ENCODE measurements at places on chromosomes 4 and X.

DNA sequence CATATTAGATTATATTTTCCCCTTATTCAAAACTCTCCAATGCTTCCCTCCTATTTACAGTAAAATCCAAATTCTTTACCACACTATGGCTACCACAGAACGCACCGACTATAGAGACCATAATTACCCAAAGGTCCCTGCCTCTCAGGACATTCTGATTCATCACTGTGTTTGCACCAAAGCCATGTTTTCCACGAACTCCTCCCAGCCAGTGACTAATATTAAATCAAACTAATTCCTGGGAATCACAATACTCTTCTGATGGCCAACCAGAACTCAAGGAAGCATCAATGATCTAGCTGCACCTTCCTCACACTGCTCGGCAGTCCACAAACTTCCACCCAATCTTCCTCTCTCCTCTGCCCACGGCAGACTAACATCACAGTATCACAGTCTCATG, 24.2 kb upstream of the EDNRA start:
- DNase-seq, result no peak

- DNase-seq, result no peak
Observed at GRCh38 chr4:85152480-85152879, 186.0 kb upstream of the WDFY3 start.

DNA sequence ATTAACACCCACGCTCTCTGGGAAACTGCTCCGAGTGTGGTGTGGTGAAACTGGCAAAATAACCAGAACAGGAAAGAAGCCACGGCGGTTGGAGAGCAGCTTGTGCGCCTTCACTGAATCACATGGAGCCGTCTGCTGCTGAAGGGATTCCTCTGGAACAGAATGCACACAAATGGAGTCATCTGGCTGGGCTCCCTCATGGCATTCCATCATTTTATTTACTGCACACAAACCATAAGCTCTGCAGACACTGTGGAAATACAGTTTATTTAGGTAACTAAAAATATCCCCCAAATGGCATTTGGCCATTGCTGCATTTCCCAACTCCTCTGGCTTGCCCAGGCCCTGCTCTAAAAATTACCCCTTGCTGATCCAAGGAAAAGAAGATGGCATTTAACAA, 187.0 kb upstream of the S100G start:
- peak; percentile 62 for DNase-seq

GRCh38 chr4:168537571-168537970, 40.7 kb downstream of the PALLD start:
- DNase-seq, result no peak

GRCh38 chr4:26420438-26420837, 69.8 kb downstream of the CCKAR start:
- DNase-seq, result no peak

DNA sequence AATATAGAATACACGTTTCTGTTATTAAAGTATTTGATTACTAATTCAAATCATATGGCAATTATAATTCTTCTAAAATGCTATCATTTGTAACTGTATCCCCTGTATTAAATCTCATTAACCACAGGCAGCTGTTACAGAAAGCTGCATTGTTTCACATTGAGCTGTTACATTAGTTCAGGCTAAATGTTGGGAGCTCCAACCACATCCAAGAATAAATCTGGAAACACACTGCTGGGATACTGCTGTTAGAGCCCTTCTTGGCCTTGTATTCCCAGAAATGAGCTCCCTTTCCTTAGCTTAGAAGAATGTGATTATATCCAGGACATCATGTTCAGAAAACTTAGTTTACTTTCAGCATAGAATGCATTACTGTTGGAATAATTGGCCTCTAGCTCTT, 48.2 kb downstream of the GUCY1B1 start:
- no peak for DNase-seq

DNA sequence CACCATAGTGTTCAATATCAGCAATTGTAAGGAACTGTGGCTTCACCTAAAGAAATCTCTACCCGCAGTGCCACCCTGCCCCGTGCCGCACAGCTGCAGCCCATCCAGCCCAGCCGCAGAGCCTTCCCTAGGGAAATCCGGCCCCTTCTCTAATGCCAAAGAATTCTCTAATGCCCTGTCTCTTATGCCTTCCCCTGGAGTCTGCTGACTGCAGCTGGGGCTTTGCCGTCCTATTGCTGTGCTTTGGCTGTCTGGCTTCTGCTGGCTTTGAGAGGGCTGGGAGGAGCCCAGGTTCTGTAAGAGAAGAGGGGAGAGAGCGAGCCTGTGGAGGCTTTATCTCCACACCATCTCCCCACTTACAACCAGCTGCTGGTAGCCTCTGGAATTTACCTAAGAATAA, 85.9 kb upstream of the HELT start:
- no peak for DNase-seq

GRCh38 chrX:136065044-136065671, 79.9 kb downstream of the SLC9A6 start:
- DNase-seq, result peak; percentile 28

DNA sequence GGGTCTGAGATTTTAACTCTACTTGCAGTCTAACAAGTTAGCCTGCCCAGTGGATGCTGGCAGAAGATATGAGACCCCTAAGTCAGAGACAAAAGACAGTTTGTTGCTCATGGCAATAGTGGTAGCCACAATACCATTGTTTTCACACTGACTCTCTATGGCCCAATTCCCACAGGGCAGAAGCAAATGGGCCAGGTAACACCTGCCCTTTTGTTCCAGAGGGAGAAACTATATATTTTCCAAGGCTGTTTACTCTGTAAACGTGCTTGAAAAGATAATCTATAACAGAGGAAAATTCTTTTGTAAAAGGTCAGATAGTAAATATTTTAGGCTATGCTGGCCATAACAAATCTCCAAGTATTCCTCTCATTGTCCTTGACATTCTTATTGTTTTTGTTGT, 57.2 kb upstream of the NPNT start:
- no peak for DNase-seq

DNA sequence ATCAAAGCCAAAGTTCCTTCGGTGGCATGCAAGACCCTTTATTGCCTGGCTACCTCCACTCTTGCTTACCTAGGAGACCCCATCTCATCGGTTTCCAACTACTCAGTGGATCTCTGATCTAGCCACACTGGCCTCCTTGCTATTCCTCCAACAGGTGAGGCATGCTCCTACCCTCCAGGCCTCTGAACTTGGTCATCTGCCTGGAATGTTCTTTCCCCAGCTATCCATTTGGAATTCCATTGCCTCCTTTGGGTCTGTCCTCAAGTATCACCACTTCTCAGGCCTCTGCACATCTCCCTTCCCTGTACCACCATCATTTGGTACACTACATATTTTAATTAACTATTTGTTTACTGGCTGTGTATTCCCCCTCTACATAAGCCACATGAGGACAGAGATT, 11.2 kb downstream of the LGI2 start:
- DNase-seq, result no peak

GRCh38 chrX:42783451-42783850, 5.5 kb upstream of the PPP1R2C start:
- DNase-seq, result no peak

GRCh38 chr4:14910411-14910810, 91.9 kb upstream of the CPEB2 start:
- DNase-seq, result no peak

GRCh38 chrX:140149761-140150160, 184.4 kb upstream of the CXorf66 start:
- no peak for DNase-seq

DNA sequence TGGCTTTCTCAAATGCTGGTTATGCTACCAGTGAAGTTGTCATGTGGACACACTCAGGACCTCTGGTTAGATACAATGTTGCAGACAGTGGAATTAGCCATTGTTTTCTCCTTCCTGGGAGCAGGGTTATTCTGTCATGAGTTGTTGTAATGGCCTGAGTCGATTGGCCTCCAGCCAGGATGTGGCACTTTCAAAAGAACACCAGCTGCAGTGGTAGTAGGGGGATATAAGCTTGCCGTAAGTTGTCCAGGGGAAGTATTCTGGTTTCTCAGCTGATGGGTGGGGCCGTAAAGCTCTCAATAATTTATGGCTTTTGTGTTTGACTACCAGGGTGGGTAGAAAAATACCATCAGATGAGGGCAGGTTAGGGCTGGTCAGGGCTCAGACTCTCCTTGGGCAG, 697.5 kb upstream of the GNPDA2 start:
- DNase-seq, result no peak

- no peak for DNase-seq
Observed at GRCh38 chr4:78299565-78299972, 242.4 kb downstream of the FRAS1 start.

GRCh38 chrX:13827298-13828090, 10.6 kb upstream of the GPM6B start:
- no peak for DNase-seq

GRCh38 chr4:53234111-53234510, 131.8 kb downstream of the SCFD2 start:
- DNase-seq, result no peak

DNA sequence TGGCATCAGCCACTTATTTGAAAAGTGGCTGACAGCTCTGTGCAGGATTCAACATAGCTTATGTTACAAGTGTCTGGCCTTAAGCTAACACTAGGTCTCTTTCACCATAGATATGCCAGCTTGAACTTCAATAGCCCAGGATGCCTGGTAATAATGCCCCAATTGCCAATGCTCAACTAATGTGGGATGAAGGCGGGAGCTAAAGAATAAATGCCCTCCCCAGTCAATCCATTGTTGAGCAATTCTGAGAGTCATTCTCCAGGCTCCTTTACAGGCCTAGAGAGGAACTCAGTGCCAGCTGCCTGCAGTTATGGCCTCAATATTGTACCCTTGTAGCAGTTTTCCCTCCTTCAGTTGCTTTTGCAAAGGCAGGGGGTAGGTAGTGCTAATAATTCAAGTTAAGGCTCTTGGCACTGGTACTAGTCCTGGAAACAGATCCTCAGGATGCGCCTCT, 460.2 kb downstream of the GABRG1 start:
- no peak for DNase-seq

DNA sequence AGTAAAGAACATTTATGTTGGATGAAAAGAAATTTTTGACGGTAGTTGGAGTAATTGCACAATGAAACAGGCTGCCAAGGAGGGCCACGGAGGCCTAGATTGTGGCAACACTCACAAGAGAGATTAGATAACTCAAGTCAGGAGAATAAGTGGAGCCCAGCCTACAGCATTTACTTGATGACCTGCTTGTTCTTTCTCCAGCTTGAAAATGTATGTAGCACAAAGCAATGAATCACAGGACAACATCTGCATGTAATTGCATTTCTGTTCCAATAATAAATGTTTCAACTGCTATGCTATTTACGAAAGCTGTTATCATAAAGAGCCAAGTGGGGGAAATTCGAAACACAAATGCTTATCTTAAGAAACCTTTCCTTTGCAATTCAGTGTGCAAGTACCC, 221.2 kb upstream of the MID1 start:
- no peak for DNase-seq

DNA sequence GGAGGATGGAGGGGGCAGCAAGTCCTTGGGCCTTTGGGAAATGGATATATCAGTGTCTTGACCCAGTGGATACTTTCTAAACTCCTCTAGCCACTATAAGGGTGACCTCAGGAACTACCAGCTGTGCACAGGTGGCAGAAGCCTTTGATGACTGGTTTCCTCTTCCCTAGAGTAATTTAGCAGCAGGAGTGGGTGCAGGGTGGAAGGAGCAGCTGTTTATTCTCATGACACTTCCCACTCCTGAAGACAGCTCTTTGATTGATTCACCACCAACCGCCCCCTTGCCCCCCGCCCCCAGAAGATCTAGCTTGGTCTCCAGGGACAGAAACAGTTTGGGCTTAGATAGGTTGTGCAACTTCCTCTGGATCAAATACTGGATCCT, 63.0 kb downstream of the GPC3 start:
- no peak for DNase-seq

DNA sequence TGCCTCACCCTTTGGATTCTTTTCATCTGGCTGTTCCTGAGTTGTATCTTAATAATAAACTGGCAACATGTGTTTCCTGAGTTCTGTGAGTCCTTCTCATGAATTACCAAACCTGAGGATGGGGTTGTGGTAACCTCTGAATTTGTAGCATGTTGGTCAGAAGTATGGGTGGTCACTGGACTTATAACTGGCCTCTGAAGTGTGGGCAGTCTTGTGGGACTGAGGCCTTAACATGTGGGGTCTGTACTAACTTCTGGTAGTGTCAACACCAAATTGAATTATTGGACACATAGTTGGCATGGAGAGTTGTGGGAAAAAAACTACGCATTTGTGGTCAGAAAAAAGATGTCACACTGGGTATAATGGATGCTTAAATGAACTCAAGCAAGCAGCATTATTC, 45.0 kb upstream of the TNIP3 start:
- DNase-seq, result no peak

- DNase-seq, result no peak
Observed at GRCh38 chrX:103329991-103330390, at the start of gene TCEAL7. TCEAL7 (plus strand) TSS chrX:103330239; CDS start chrX:103331404, 1,165 bp downstream.

DNA sequence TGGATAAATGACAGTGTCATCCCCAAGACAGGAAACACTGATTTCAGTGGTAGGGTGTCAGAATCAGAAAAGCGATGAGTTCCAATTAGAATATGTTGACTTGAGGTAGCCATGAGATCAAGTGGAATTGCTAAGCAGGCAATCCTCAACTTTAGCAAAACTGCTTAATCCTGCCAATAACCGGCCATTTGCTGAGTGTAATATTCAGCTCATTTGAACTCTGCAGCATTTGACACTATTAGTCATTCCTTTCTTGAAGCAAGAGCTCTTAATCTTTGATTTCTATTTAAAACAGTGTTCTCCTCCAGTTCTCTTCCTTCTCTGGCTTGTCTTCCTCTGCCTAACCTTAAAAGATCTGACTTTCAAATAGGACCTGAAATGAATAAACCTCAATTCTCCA, 68.7 kb upstream of the DCLK2 start:
- DNase-seq, result no peak

DNA sequence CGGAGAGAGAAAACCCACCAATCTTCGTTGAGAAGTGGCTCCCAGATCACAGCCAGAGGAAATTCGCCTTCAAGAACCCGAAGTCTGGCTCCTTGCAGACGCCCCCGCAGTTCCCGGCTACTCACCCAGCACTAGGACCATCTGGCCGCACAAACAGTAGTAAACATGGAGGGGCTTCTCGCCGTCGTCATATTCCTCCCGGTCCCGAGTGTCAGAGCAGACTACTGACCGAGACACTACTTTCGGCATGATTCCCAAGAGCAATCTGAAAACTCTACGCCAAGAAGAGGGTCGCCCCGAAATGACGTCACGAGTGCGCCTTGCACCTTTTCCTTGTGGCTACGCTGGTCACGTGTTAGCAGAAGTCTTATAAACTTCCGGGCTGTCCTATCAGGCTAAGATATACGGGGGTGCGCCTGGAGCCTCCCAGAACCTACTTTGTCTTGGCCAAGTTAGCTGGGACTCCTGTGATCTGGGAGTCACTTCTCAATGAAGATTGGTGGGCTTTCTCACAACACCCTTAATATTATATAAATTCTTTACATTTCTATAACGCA, at the start of gene STEEP1:
Gene STEEP1 (minus strand): TSS at position 303 of the 557 bp plus-strand sequence. CDS start 54 bp downstream, at position 249.
- DNase-seq, result peak; percentile 86

DNA sequence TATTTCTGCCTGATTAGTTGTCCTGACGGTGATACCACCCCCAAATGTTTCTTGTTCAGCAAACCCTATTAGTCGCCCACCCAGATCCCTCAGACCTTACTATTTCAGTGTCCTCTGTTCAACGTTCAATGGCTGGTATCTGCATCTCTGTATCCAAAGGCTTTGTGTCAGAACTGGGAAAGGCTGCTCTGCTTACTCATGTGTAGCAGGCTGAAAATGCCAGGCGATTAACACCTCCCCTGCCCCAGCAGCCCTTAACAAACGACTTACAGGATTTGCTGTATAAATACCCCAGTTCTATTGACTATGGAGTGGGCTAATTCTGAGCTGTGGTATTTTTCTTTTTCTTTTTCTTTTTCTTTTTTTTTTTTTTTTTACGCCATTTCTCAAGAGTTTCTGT, 415.0 kb downstream of the ZNF674 start:
- DNase-seq, result no peak
